Suprapubic skin (tissue), 4 donors: ENCODE measurements at places on chromosomes 13 and 19. TPM values are rescaled to one million over a fixed set of nuclear protein-coding genes. Genes with fewer than 3 reads are reported as not detected.

GRCh38 chr19:19686580-19686979 is 17.9 kb downstream of the ZNF101 start:
- no peak for DNase-seq

DNA sequence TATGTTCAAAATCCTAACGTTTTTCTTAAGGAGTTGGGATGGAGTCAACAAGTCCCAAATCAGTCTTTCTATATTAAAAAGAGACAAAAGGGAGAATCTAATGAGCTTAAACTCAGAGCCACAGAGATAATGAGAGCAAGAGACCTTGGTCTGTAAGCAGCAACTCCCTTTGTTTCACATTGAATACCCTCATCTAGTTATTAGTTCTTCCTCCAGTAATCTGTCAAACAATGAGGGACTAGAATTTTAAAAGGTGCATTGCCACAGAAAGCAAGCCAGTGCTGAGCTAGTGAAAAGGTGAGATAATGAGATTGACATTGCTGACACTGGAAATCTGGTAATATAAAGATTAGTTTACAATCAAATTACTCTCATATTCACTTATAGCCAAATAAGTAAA is 718.6 kb downstream of the DACH1 start:
- DNase-seq, result no peak

- no peak for DNase-seq
Observed at GRCh38 chr13:96185818-96186217, 95.9 kb downstream of the HS6ST3 start.

GRCh38 chr13:30971575-30971974 is 39.1 kb downstream of the TEX26 start:
- no peak for DNase-seq

GRCh38 chr13:63408331-63409189 is 1992.9 kb upstream of the PCDH20 start:
- DNase-seq, result no peak

DNA sequence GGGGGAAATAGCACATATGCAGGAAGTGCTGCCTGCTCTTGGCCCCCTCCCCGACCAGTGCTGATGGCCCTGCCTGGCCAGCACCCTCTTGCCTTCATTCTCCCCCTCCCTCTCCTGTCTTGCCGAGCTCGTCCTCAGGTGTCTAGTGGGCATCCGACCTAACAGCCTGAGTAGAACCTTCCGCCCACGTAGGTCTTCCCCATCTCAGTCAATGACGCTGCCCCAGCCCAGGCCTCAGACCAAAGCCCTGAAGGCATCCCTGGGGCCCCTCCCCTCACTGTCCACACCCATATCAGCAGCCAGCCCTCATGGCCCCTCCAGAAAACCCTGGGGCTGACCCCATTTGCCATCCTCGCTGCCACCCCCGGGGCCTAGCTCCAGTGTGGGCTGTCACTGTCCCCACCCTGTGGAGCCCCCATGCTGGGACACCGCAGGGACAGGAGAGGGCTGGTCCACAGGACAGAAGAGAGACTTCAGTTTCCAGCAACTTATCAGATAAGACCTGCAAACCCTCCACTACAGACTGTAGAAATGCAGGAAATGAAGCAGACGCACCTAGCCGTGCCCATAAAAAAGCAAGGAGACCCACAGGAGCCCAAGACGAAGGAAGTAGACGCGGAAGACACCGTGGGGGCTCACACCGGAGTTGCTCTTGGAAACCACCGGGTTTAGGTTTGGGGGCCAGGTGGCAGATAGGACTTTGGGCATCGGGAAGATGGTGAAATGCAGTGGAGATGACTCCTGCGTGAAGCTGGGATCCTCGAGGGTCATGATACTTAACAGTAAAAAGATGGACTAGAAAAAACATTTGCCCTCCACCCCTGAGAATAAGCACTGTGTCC is 38.3 kb downstream of the AP1M1 start:
- DNase-seq, result no peak

CDC16 gene
- 42.5 TPM for total RNA-seq

FXYD5 gene
- total RNA-seq, result 64.8 TPM

NTN5 gene
- 2.2 TPM for total RNA-seq

SLC10A2 gene
- total RNA-seq, result not detected
